Activated B cell treated with CpG ODN at 0.5 μM for 24 hours (primary cell): ENCODE measurements at places on chromosomes 2 and 18.
A peak's percentile ranks its signal among the peaks of the same experiment; 100 is the strongest.

DNA sequence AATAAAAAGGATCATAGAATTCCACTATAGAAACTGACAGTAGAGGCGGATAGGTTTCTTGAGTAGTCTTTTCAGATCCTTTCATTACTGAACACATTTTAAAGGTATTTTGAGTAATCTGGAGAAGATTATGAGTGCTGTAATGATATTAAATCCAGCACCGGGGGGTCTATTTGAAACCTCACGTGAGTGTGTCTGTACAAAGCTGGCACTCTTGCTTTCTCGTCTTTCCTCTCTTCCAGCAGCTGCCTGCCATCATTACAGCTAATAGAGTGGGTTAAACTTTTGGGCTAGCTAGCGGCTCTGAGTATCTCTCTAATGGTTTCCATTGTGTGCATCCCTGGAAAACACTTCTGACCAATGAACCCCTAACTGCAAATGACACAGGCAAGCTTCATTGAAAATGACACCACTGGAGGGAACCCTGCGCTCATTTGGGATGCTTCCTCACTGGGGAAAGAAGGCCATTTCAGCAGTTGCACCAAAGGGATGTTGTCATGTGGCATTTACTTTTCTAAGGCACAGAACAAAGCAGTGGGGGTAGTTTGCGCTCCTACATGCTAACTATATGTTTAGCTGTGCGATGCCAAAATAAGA is 101.0 kb downstream of the HRH4 start:
- DNase-seq, result no peak

DNA sequence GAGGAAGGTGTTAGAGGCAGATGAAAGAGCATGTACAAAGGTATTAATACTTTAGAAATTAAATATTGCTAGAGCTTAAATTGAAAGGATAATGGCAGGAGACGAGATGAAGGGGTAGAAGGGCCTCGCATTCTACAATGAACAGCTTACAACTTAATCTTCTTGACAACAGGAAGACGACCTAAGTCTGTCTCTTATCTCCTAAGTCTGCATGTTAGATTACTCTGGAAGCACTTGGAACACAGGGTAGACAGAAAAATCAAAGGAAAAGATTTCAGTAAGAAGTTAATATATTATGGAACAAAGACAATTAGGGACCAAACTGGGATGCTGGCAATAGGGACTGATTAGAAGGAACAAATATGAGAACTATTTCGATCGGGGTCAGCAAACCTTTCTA is 34.9 kb downstream of the SMC6 start:
- DNase-seq, result no peak

DNA sequence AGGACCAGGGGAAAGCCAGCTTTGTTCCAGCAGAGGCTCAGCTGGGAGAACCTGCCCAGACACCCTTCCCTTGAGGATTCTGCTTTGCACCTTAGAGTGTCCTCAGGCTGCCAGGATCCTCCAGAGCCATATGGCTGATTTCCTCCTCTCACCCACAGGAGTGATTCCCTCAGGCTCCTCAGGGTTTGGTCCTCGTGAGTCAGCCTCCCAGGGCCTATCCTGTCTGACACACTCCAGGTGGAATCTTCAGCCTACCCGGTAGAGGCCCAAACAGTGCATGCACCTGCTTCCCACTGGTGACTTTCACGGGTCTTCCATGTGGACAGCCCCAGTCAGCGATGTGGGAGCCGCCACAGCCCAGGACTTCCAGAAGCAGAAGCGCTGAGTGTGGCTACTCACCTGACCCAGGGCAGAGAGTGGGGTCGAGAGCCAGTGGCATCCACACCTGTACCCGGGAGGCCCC is 73.3 kb downstream of the TFCP2L1 start:
- DNase-seq, result no peak

- peak; percentile 11 for DNase-seq
Observed at GRCh38 chr2:796141-796985, 119.2 kb upstream of the TMEM18 start.

DNA sequence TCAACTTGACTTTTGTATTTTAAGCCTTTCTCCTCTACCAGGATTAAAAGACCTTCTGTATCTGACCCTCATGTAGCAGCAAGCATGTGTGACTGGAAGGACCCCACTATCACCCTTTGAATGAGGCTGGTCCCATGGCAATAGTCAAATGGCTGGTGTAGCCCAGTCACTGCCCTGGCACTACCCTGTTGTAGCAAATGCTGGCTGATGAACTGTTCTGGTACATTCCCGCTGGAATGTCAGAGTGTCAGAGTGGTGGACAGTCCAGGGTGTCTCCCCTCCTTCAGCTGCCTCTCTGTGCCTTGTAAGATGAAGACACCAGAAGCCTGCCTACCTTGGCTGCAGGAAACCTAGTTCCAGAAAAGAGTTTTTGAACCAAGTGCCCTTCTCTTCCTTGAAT is 115.7 kb downstream of the ACKR3 start:
- DNase-seq, result no peak

GRCh38 chr2:96176661-96177060 is 31.4 kb upstream of the DUSP2 start:
- no peak for DNase-seq

- no peak for DNase-seq
Observed at GRCh38 chr2:1622521-1623200, 121.7 kb downstream of the PXDN start.

GRCh38 chr2:13578547-13578946 is 861.8 kb downstream of the TRIB2 start:
- no peak for DNase-seq

GRCh38 chr2:121513597-121514333 is 16.9 kb upstream of the RNU4ATAC start:
- DNase-seq, result no peak

GRCh38 chr2:10079266-10079869 is 843 bp downstream of the CYS1 start:
- DNase-seq, result peak; percentile 30

- no peak for DNase-seq
Observed at GRCh38 chr2:216373896-216374295, 1.6 kb upstream of the MARCHF4 start.

DNA sequence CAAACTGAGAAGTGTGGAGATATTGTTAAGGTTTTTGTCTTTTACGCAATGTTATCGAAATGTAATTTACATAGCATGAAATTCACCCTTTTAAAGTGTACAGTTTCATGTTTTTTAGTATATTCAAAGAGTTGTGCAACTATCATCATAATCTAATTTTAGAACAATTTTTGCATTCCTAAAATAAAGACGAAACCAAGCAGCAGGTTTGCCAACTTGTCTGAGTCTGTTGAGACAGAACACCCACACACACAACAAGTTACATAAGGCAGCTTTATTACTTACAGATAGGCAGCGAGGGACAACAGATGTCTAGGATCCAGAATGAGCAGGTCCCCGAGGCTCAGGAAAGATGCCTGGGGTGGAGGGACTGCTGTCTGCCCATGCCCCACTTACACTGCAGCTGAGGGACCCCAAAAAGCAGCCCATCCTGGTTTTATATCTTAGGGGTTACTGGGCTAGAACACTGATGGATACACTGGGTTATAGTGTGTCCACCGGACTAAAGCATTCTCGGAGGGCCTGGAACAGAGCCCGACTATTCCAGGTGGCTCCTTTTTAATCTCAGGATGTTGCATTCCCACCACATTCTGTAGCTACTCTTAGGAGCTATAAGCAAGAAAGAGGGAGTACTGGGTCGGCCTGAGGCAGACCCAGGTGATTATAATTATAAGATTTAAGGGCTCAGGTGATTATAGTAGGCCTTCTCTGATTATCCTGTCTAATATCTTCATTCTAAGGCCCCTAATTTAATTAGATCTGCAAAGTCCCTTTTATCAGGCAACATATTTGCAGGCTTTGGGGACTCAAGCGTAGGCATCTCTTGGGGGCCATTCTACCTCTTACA is 150.2 kb upstream of the DOK6 start:
- no peak for DNase-seq

DNA sequence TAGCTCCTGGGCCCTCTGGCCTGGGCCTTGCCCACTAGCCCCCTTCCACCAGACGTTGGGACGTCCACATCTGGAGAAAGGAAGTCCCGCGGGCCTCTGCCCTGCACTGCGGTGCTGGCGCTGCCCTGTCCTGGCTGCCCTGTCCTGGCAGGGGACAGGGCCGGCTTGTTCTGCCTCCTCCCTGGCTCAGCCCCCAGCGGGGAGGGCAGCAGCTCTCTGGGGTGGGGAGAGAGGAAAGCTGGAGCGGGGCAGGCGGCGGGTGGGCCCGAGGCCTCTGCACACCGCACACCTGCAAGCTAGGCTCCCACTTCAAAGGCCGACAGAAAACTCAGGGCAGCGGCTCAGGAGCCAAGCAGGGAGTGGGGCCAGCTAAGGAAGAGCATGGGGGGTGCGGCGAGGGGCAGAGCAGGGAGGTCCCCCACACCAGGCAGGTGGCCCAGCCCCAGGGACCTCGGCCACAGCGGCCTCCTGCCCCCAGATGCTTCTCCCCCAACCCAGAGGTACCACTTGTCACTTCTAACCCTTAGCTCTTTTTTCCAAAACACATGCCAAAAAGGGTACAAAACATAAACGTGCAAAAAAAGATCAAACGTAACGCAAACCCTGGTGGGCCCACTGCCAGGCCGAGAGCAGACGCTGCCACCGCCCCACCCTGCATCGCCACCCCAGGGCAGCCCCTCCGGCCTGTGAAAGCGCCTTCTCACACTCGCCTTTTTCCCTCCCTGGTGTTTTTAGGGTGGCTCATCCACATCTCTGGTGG is 13.5 kb downstream of the SNED1 start:
- DNase-seq, result peak; percentile 11

DNA sequence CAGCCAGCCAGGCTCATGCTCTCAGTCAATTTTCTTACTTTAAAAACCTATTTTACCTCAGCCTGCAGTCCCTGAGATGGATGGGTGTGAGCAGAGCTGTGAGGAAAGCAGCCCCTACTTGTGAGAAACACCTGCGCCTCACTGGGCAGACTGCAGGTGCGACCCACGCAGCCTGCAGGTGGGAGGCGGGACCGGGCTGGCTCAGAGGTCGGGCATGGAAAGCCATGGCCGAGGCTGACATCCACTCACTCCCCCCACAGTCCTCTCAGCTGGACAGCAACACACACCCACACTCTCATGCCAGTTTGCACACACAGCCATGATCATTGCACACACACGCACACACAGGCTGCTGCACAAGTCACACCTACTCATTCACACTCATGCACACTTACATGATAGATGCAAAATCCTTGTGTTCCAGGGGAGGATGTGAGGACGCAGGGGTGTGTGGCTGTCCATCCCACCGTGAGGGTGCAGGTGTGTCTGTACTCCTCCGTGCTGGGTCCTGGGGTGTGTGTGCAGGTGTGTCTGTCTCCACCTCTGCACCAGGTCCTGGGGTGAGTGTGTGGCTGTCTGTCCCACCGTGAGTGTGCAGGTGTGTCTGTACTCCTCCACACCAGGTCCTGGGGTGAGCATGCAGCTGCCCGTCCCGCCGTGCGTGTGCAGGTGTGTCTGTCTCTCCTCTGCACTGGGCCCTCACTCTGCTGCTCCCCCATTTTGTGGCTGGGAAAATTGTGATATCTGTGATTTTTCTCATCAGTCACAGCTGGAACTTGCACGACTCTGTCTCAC is 166.5 kb downstream of the RTP5 start:
- DNase-seq, result no peak

DNA sequence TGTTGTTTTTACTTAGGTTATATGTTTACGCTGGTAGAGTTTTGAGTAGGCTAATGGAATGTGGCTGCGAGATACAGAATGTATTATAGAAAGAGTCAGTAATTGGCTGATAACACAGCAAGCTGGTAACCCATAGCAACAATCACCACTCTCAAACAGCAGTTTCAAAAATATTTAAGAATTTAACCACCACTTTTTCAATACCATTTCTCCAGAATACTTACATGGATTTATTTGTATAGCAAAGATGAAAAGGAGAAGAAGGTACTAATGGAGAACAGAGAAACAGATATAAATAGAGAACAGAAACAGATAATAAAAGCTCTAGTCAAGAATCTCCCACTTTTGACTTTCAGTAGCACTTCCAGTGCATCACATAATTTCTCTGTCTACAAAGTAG is 188.3 kb upstream of the SLC39A10 start:
- no peak for DNase-seq

- no peak for DNase-seq
Observed at GRCh38 chr2:130186391-130186790, 4.3 kb downstream of the MZT2B start.

DNA sequence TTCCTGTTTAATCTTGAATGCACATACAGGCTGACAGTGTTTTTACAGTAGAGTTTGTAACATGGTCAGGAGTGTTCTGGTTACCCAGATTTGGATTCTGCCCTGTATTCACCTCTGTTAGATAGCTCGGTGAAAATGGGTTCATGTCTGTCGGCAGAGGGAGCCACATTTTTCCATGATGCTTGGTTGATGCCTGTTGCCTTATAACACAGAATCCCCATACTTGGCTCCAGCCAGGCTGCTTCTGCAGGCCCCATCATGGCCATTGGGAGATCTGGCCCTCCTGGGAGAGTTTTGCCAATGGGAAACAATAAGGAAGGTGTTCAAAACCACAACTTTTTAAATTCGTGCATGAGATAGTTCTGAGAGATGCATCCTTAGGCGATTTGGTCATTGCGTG is 78.1 kb downstream of the WDSUB1 start:
- no peak for DNase-seq

- DNase-seq, result no peak
Observed at GRCh38 chr2:230075988-230076631, 7.4 kb upstream of the SLC16A14 start.
